MM.1S (cell line): ENCODE measurements at places on chromosomes 11 and 22.

GRCh38 chr11:60348116-60348515, 21.1 kb downstream of the MS4A6E start:
- no peak for DNase-seq

DNA sequence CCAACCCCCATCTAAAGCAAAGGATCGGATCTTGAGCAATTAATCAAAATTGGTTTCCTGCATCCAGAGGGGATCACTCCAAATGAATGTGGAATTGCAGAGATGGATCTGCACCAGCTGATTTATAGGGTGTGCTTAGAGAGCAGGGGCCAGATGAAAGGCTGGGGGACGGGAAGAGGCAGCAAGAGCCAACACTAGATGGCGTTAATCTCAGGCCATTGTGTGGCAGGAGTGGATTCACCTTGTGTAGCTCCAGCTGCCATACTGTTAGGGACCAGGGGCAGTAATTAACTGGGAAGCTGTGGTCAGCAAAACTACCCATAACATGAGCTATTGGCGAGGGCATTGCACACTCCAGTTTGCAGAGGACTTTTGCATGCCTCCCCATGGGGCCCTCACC, 35.6 kb downstream of the SERPINH1 start:
- peak; percentile 18 for DNase-seq

- no peak for DNase-seq
These were observed 342.6 kb downstream of the SOX6 start for GRCh38 chr11:16013649-16014275.

DNA sequence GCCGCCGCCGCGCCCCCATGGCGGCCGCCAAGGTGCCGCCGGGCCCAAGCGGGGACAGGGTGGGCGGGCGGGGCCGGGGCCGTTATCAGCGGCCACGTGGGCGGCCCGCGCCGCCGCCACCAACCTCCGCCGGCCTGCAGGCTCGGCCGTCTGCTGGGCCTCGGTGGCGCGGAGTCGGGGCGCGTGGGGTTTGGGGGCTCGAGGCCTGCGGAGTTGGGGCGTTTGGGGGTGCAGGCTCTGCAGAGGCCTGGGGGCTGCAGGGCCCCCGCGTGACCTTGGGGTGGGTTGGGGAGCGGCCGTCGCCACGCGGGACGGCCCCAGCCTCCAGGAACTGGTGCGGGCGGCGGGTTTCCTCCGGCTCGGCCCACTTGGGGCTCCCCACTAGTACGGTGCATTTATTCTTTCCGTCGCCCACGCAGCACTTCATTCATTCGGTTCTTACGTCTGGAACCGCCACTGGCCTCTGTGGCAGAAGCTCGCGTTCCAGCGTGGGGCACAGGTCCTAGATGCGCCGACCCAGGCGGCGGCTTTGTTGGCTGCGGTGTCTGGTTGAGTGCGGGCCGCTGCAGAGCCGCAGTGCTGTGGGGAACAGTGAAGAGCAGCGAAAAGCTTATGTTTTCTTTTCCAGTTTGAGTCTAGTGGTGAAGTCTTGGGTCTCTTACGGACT, 740 bp upstream of the TRMT2A start:
- DNase-seq, result peak; percentile 33

DNA sequence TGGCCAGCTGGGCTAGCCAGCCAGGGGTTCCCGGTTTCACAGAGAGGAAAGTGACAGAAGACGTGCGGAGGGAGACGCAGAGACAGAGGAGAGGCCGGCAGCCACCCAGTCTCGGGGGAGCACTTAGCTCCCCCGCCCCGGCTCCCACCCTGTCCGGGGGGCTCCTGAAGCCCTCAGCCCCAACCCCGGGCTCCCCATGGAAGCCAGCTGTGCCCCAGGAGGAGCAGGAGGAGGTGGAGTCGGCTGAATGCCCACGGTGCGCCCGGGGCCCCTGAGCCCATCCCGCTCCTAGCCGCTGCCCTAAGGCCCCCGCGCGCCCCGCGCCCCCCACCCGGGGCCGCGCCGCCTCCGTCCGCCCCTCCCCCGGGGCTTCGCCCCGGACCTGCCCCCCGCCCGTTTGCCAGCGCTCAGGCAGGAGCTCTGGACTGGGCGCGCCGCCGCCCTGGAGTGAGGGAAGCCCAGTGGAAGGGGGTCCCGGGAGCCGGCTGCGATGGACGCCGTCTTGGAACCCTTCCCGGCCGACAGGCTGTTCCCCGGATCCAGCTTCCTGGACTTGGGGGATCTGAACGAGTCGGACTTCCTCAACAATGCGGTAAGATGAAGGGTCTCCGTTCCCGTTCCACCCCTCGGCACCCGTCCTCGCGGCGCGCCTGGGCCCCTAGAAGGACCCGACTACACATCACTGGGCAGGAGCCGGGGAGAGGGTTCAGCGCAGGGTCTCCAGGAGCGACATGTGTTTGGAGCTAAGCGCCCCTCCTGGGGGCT, at the start of gene CREB3L1:
Gene CREB3L1, plus strand, starts transcription at position 41 of the 765 bp plus-strand sequence. Its CDS starts 450 bp downstream, at position 491.
- DNase-seq, result no peak

DNA sequence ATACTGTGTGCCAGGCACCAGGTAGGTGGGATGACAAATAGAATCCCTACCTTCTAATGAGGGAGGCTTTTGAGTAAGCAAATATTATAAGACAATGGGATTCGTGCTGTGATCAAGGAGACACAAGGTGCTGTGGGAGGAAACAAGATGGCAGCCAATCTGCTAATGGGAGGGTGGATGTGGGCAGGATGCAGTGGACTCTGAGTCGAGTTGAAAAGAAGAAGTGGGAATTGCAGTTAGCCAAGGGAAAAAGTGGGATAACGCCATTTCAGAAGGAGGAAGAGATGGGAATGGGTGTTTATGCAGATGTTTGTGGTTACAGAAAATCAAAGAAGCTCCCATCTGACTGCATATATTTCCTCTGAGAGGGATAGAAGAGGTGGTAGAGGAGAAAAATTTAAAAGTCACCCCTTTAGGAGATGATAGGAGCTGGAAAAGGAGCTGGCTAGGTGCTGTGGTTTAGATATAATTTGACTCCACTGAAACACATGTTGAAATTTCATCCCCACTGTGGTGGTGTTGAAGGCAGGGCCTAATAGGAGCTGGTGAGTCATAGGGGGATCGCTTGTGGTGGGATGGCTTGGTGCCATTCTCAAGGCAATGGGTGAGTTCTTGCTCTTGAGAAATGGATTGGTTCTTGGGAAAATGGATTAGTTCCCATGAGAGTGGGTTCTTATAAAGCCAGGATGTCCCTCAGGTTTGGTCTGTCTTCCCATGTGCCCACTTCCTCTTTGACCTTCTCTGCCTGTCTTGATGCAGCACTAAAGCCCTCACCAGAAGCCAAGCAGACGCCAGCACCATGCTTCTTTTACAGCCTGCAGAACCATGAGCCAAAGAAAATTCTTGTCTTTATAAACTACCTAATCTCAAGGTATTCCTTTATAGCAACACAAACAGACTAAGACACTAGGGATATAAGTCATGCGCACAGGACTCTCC, 30.0 kb upstream of the POU2AF1 start:
- DNase-seq, result no peak

DNA sequence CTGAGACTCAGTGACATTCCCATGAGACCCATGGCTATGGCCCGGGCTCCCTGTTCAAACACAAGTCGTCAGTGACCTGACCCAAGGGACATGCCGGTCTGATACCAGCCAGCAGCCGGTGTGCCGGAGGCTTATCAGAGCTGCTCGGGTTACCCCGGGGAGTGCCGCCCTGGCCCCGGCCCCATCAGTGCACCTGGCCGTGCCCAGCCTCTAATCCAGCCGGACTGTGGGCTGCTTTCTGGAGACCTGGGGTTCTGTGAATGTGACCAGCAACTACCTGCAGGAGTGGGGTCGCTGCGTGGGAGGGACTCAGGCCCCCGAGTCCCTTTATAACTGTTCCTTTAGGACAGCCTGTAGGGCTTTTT, 52.7 kb downstream of the LINC01488 start:
- DNase-seq, result no peak

- no peak for DNase-seq
These were observed 1.9 kb downstream of the LRP4 start for GRCh38 chr11:46916286-46917108.

- no peak for DNase-seq
These were observed 48.9 kb upstream of the GRAMD1B start for GRCh38 chr11:123381149-123381548.
